ENCODE measurements at places on chromosomes 12 and 14. TPM values are rescaled to one million over a fixed set of nuclear protein-coding genes. Genes with fewer than 3 reads are reported as not detected.

Gene CTDSP2
- 76.2 TPM for total RNA-seq

Gene PPM1H
- 0.68 TPM for total RNA-seq

Gene NUAK1
- total RNA-seq: not detected

Gene NELL2
- total RNA-seq: 22.7 TPM

Gene IL31
- not detected for total RNA-seq
